Activated T-cell treated with anti-CD3 and anti-CD28 coated beads, Interleukin-2, amount 50 U/mL, for 4 hours (primary cell): ENCODE measurements at places on chromosomes 7 and 10. TPM values are rescaled to one million over a fixed set of nuclear protein-coding genes. Genes with fewer than 3 reads are reported as not detected.

DNA sequence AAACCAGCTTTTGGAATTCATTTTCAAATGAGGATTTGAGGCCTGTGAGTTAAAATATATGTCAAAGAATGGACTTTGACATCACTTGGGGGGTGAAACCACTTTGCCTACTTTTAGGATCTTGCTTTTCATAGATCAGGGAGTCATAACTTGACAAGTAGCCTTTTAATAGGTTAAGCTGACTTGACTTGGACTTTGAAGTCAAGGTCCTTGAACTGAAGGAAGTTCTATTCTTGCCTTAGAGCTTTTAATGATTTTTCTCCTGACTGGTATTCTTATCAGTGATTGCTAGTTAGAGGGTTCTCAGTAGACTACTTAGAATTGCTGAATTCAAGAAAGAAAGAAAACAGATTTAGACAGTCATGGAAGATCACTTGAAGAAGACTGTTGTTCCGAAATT, 17.7 kb downstream of the AGR2 start:
- no peak for DNase-seq

GRCh38 chr7:100983451-100984187, 14.3 kb downstream of the MUC12 start:
- no peak for DNase-seq

GRCh38 chr7:44799939-44800338, 3.5 kb downstream of the PPIA start:
- no peak for DNase-seq

DNA sequence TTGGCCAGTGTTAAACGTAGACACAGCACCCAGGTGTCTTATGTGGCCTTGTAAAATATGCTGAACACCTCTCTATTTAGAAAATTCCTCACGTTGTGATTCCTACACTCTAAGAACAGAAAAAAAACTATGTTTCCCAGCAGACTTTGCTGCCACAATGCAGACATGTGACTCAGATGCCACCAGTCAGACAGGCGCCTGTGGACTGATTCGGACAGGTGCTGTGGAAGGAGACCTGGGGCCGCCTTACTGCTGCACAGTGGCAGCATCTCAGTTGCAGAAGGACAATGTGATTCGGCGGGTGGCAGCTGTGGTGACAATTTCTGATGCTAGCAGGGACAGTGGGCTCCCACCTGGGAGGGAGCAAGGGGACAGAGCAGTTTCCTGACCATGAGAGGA, 88.8 kb downstream of the C10orf90 start:
- DNase-seq = no peak

DNA sequence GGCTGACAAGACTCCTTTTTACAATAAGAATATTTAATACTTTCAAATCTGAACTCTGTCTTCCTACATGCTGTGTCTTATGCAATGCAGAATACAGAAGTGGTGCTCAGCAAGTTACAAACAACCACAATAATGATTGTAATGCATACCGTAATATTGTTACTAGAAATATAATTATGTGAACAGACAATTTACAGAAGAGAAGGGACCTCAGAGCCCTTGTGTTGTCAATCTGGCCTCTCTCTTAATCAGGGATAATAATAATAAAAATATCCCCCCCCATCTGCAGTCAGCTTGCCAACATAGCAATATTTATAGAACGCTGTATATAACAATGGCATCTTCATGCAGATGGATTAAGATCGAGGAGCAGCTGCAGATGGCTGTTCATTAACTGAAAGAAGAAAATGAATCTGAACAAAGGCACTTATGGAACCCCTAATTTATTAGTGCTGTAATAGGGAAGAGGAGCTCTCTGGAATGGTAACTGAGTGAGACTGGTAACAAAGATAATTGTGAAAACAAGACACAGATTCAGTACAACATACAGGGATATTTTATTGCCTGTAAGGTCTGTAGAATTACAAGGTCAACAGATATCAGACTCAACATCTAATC, 106.3 kb downstream of the TMEM26 start:
- no peak for DNase-seq

DNA sequence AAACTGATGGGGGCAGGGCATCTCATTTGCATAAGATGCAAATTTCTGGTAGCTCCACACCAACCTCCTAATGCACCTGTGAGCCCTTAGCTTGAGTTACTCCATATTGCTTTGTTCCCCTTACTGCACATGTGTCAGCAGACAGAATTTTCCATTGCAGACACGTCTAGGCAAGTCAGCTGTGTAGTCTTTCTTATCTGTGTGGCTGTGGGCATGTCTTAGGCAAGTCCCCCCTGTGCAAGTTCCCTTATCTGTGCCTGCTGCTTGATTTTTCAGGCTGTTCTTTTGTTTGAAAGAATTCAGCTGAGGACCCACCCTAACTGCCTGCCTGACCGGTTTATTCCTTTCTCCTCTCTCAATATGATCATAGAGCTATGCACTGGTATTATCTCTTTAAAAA, 28.5 kb upstream of the TRIM24 start:
- no peak for DNase-seq

GRCh38 chr7:137954614-137955013, 47.3 kb downstream of the CREB3L2 start:
- no peak for DNase-seq

DNA sequence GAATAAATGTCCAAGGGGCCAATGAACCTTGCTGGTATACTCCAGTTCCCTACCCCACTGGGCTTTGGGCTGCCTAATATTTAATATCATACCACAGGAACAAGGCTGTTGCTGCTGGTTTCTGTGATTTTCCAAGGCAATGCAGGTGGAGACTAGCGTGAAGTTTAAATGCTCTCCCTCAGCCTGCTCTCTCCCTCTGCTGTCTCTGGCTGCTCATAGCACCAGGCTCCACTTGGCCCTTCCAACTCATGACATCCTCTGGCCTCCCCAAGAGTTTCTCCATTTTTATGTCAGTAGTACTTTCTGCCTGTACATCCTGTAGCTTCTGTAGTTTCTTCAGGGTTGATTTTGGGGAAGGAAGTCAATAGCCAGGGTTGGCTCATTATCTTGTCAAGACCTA, 103.5 kb downstream of the LHFPL3 start:
- no peak for DNase-seq

DNA sequence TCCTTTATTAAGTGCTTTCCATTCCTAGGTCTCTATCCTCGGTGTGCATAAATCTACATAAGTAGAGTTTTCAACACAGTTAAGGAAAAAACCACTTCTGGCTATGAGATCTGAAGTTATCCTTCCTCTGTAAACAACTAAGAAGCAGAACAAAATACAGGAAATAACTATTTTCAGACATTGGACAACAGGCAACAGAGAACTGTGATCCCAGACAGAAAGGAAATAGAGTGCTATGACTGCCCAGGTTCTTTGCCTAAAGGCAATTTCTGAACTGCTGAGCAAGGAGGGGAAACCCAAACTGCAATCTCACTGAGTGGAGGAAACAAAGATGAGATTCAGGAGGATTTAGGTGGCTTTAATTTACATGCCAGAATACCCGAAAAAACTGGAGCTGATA, 285.4 kb downstream of the SNX13 start:
- no peak for DNase-seq

DNA sequence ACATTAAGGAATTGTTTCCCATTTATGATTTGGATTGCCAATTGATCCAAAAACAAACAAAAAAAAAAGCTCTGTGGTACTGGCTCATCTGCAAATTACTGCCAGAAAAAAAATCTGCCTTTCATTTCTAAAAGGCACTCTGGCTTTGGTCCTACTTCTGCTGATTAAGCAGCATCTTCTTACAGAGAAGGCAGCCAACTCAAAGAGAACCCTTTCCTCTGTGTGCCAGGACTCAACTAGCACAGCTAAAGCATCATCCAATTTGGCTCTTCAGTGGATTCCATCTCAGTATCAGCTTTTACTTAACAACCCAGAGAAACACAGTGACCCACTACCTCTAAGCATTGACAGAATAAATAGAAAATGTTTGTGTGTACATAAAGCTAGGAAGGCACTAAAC, 80.6 kb downstream of the GSAP start:
- DNase-seq = no peak

- DNase-seq = no peak
These were observed 140.6 kb downstream of the ALOX5 start for GRCh38 chr10:45514291-45515270.

- DNase-seq = no peak
These were observed 96.1 kb downstream of the PROSER2 start for GRCh38 chr10:11919271-11919670.

DNA sequence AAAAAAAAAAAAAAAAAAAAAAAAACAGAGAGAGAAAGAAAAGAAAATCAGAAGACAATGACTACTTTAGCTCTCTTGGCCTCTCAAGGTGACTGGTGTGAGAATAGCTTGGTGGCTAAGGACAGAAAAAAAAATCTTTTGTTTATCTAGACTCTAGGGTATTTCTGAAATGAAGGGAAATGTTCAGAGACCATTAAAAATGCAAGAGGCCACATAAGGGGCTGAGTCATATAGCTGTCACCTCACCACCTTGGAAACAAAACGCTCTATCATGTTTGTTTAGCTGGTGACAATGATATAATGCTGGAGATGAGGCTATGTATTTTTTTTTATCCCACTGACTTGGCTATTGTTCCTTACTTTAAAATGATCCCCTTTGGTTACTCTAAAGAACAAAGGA, 287.0 kb upstream of the CDC14C start:
- DNase-seq = no peak

- DNase-seq = no peak
These were observed 91.7 kb upstream of the IL6 start for GRCh38 chr7:22635349-22635748.

GRCh38 chr10:120833222-120833928, 17.8 kb upstream of the WDR11 start:
- no peak for DNase-seq

- DNase-seq = no peak
These were observed 9.9 kb downstream of the BLVRA start for GRCh38 chr7:43768201-43768886.

- no peak for DNase-seq
These were observed 9.6 kb upstream of the PTTG1IP2 start for GRCh38 chr7:90459888-90460287.

DNA sequence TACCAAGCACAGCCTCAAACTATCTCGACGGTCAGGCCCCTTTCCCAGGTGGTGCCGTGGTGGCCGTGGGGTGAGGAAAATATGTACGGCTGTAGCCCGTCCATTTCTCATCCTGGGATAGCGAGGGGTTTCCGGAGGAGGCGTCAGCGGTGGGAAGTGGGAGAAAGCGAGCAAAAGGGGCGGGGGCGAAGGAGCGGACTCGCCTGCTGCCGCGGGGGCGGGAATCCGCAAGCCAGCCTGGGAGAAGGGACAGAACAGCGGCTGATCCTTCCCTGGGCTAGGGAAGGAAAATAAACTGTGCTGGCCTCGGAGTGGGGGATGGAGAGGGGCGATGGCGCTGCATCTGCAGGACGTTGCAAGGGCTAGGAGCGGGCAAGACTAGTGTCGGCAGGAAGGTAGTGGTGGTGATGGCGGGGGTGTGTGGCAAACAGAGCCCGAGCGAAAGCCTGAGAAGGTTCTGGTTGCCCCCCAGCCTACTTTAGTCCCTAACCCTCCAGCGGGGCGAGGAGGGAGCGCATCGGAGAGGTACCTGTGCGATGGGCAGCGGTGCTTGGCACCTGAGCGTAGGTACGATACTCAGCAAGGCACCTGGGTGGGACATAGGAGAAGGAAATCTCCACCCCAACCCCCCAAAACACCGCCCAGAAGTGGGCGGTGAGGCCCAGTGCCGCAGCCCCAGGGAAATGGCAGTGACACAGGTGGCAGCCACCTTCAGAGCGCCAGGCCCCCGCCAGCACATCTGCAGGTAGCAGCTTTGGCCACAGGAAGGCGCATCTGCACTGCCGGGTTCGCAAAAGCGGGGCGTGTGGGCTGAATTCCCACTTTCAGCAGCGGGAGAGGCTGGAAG, 49.9 kb upstream of the STEAP1B start:
- no peak for DNase-seq

The CDK1 gene
- 15.0 TPM for total RNA-seq

The TRIM74 gene
- total RNA-seq = 0.38 TPM

The USP54 gene
- 11.9 TPM for total RNA-seq

The GPR158 gene
- not detected for total RNA-seq

The EPHB4 gene
- total RNA-seq = 2.6 TPM

The ELMO1 gene
- 118 TPM for total RNA-seq

The SPDYE18 gene
- not detected for total RNA-seq

The ASB10 gene
- not detected for total RNA-seq
